Stimulated activated CD8-positive, alpha-beta memory T cell treated with anti-CD3 and anti-CD28 coated beads, Interleukin-4, amount 100 ng/mL, for 4 hours (primary cell): ENCODE measurements at places on chromosomes 4 and X.

GRCh38 chrX:68433155-68433980 is at the start of gene OPHN1:
TSS of gene OPHN1 (minus strand) at chrX:68433495. CDS start at chrX:68433020, 475 bp downstream.
- DNase-seq = no peak

- DNase-seq = no peak
These were observed 33.1 kb downstream of the IL15 start for GRCh38 chr4:141669501-141669900.

DNA sequence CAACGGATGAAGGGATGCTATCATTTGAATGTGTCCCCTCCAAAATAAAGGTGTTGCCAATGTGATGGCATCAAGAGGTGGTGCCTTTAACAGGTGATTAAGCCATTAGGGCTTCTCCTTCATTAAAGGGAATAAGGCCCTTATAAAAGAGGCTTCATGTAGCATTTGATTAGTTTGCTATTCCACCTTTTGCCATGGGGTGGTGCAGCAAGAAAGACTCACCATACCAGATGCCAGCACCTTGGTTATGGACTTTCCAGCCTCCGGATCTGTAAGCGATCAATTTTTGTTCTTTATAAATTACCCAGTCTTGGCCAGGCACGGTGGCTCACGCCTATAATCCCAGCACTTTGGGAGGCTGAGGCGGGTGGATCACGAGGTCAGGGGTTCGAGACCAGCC is 7.9 kb upstream of the SLC25A43 start:
- DNase-seq = no peak

DNA sequence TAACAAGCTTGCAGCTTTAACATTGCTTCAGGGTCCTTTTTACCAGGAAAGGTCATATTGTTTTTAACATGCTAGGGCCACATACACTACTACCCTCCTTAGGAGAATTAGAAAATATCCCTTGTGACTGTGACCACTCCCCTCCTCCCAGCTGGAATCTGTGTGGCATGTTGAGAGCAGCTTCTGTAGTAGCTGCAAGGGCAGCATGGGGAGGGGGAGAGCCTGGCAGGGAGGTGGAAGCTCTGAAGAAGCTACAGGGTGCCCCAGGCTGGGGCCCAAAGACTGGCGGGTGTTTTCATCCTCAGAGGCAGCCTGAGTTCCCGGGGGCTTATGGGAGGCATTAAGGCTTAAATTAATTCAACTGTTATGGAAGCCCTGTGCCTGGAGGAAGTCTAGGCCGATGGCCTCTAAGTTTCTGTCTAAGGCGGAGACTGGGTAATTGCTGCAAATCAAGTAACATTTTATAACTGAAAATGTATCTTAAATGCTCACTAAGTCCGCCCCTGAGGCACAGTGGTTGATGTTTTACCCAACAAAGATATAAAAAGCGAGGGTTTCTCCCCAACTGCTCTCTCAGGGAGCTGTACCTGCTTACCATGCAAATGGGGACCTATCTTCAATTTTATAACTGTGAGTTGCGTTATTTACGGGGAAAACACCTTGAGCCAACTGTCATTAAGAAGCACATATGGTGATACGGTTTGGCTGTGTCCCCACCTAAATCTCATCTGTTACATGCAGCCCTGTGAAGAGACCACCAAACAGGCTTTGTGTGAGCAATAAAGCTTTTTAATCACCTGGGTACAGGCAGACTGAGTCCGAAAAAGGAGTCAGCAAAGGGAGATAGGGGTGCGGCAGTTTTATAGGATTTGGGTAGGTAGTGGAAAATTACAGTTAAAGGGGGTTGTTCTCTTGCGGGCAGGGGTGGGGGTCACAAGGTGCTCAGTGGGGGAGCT is 37.4 kb upstream of the STS start:
- DNase-seq = no peak

DNA sequence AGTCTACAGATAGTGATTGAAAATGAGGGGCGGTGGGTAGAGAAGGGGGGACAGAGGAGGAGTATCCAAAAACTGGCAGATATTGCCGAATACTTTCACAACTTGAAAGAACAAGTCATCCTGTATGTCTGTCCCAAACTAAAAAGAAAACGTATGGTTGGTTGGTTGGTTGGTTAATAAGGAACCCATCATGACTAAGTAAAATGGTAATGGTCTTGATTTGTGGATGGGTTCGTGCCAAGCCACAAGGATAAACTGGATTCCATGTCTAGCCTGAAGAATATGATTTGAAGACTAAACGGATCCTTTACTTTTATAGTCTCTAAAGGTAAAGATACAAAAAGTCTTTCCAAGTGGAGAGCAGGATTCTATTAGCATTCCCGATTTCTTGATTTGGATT is 208.4 kb downstream of the DCLK2 start:
- no peak for DNase-seq

GRCh38 chrX:151030845-151031244 is 47.7 kb downstream of the HMGB3 start:
- DNase-seq = no peak
